Activated CD8-positive, alpha-beta memory T cell treated with anti-CD3 and anti-CD28 coated beads for 1 hour (primary cell): ENCODE measurements at places on chromosomes 6 and 20.

GRCh38 chr6:169344750-169345065 is 91.1 kb upstream of the THBS2 start:
- DNase-seq, result no peak

- no peak for DNase-seq
These were observed 152.3 kb downstream of the CARMIL1 start for GRCh38 chr6:25431306-25431974.

DNA sequence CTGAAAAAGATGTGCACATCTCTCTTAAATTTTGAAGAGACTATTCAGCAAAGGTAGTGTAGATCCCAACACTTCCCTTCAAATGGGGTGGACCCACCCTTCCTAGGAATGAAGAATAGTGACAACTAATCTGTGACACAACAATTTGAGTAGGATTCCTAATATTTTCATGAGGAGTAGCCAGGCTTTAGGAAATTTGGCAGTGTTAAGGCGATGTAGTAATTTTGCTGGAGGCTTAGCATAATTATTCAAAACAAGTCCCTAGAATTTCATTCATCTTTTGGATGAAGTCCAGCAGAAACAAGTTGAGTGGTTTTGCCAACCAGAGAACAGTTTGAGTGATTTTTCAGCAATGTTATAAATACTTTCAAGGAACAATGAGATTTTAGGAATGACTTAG is 52.4 kb downstream of the ELOVL4 start:
- DNase-seq, result no peak

DNA sequence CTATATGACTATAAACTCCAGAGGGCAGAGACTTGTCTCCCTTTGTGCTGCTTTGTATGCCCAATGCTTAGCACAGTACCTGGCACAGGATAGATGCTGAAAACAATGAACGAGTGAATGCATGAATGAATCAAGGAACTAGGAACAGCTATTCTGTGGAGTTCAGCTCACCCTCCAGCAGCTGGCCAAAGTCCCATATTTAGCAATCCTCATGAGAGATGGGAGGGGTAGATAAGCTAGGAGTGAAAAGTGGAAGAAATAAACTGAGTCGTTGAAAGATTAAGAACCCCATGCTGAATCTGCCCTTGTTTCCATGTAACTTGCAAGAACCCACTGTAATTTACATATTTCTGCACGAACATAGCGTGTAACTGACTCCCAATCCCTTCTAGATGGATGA is 106.5 kb downstream of the MAFB start:
- DNase-seq, result no peak

GRCh38 chr6:118354641-118355040 is 193.5 kb upstream of the PLN start:
- no peak for DNase-seq

DNA sequence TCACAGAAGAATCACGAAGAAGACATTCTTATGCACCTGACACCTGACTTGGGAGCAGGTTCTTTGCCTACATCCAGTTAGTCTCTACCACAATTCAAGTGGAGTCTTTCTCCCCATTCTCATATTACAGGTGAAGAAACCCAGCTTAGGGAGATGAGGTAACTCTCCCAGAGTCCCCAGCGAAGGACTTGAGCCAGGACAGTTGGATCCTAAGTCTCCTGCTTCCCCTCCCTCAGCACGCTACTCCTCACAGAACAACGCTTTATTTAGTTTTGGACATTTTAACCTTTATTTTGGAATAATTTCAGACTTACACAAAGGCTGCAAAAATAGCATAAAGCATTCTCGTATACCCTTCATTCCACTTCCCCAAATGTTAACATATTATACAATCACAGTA is 824 bp upstream of the CSTL1 start:
- no peak for DNase-seq

DNA sequence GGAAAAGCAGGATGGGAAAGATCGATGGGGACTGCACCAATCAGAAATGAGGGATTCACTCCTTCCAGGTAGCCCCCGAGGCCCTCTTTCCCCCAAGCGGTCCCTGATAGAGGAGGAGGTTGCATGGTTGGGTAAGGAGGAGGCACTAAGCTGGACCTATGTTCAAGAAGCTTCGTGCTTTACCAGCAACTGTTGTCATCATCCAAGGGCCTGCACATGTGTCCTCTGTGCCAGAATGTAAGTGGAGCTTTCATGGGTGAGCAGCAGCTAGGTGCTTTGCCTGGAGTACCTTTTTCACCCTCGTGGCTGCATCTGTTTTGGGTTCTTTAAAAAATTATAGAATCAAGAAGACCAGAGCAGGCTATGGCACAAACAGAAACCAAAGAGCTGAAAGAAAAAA is 54.0 kb downstream of the GMPR start:
- no peak for DNase-seq

DNA sequence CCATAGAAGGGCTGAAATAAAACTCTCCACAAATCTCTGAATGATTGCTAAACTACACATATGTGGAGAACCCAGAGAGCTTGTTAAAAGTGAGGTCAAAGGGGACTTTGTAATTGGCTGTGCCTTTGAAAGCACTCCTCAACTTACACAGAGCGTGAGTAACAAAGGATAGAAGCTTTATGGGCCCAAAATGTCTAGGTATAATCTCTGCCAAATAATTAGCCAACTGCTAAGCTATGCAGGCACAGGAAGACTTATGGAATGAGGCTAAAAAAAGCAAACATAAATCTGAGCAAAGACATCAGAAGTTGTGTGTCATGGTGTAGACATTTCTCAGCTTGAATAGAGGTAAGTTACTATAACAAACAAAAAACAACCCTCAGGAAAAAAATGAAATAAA is 23.3 kb upstream of the UST start:
- DNase-seq, result no peak

DNA sequence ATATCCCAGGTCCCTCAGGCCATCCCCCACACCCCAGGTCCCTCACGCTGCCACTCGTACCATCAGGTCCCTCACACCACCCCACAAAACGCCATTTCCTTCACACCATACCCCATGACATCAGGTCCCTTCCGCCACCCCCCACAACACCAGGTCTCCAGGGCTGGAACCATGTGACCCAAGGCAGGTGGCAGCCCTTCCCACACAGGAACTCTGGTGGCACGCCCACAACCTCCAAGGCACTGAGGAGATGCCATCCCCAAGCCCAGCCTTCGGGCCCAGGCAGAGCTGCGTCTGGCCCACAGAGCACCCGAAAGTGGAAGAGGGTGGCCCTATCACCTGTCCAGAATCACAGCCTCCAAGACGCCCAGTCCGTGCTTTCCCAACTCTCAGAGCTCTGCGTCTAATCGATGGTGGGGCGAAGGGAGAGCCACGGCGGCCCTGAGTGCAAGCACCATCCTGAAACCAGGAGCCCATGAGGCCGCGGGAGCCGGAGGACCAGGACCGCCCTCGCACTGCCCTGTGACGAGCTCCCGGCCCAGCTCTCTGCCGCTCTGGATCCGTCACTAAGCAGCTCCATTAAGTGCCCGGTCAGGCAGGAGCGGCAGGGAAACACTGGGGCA is 12.7 kb downstream of the TAF4 start:
- DNase-seq, result no peak

DNA sequence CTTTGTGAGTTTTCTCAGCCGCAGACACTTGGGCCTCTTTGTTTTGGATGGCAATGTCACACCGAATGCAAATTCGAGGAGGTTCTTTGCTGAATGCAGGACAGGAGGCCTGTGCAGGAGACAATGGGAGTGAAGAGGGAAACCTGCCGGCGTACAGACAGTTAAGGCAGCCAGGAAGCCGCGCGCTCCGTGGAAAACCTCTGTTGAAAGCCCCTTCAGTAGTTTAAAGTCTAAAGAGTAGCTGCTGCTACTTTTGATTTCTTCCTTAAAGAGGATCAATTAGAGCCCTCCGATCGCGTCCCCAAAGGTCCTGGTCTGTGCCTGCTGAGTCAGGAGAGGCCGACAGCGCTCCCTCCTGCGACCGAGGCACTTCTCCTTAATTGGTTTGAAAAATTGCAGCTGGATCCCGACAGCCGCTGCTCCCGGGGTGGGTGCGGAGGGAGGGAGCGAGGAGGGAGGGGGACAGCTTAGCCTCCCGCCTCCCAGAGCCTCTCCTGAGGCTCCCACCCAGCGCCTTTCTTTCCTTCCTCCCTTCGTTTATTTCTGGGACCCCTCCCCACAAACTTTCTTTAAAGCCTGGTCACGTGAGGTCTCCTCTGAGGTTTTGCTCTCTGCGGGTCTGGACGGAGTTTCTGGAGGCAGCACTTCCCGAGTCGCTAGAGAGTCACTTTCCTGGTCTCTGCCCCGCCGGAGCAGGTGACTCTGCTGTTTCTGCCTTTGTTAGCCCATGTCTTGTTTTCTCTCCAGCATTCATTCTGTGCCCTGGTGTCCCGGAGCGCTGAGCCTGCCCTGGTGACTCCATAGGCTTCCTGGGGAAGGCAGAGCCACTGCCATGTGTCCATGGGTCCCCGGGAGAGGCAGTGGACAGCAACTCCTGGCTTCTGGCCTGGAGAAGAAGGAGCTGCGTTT is 22.3 kb upstream of the RPP40 start:
- no peak for DNase-seq

- DNase-seq, result no peak
These were observed 782 bp downstream of the TRMT11 start for GRCh38 chr6:125987026-125987617.

DNA sequence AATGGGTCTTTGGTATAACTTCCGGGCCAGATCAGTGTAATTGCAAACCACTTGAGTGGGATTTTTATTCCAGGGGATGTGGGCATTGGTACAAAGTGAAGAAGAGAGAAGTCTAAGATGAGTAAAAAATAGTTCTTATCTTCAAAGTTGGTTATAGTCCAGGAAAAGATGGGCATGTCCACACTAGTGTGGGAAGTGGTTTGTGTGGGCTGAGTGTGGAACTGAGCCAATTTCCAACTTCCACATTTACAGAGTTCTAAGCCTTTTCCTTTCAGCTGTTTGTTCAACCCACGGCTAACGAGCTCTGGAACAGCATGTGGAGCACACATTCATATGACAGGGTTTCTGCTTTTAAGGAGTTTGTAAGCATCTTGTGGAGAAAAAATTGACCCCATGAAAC is 72.3 kb upstream of the IFNGR1 start:
- no peak for DNase-seq

DNA sequence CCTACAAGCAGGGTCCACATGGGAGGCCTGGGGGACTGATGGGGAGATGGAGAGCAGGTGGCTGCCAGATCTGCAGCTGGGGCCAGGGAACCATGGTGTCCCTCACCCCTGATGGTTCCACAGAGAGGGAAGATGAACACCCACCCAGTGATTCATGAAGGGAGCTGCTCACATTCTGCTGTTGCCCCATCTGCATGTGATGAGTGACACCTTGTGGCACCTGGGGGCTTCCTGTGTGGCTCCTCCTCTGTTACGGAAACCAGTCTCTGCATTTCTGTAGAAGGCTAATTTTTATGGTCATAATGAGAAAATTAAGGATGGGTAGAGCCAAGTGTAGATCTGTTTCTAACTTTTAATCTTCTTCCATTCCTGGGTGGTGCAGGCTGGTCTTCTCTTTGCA is 217.1 kb downstream of the SMOC2 start:
- no peak for DNase-seq

DNA sequence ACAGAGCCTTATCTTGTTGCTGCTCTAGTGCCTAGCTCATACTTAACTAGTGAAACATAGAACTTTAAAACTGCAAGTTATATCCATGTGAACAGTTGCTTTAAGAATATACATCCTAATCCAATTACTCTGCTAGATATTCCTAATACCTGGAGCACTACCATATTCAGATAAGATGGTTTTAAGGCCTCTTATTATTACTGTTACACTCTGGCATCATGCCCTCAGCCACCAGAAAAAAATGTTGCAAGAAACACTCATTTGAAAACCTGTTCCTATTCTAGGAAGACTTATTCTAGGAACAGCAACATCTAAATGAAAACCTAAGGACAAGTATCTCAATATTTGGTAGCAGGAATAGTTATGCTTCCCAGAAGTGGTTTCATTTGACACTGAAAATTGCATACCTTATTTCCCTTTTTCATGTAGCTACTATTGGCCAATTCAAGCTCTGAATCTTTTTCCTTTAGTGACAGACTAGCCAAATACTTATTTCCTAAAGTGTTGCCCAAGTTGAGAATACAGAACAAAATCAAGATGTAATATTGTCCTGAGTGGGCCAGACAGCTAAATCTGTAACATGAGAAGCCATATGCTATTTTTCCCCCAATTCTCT is 4.8 kb upstream of the MTFR2 start:
- DNase-seq, result no peak

DNA sequence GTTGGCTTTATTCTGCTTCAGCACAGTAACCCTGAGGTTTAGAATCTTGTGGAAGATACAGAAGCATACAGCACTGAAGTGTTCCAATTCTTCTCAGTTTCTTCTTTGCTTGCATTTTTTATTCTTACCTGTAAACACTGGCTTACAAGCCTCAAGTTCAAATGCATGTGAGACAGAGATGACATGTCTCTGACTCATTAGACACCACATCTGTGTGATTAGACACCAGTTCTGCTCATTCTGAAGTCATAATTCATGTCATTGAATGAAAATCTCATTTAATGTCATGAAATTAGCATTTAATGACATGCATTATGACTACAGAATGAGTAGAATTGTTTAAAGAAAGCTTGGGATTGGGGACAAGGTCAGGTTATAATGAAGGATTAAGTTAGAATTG is 5.8 kb downstream of the GZF1 start:
- no peak for DNase-seq

DNA sequence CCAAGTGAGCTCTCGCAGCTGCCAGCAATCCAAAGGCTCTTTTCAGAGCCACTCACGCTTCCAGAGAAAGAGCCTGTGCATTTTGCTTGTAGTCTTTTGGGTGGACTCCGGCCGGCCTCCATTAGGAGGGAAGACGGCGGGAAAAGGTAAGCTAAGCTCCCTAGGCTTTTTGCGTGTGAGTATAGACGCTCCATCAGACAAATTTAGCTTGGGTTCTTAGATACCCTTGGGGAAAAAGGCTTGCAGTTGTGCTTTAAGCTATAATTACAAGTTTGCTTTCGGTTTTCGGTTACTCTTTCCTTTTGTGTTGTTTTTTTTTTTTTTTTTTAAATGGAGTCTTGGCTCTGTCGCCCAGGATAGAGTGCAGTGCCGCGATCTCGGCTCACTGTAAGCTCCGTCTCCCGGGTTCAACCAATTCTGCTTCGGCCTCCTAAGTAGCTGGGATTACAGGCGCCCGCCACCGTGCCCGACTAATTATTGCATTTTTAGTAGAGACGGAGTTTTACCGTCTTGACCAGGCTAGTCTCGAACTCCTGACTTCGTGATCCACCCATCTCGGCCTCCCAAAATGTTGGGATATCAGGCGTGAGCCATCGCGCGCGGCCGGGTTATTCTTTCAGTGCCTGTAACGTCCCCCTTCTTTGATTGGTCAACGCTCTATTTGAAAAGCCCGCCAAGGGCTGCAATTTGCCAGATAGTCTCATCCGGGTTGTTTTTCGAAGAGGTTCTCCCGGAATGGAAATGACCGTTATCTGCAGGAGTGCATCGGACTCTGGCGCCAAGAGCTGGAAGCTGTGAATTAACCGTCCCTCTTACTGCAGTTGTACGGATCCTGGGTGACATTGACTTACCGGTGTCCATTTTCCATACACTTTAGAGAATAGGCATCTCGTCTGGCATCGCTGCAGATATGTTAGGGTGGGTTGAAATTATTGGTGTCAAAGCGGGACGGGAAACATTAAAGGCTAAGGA is 18.1 kb downstream of the OR2B2 start:
- no peak for DNase-seq

GRCh38 chr6:32112431-32112980 is 3.4 kb upstream of the TNXB start:
- DNase-seq, result no peak

GRCh38 chr6:126909493-126909892 is 209.0 kb upstream of the RSPO3 start:
- DNase-seq, result no peak
